ENCODE measurements at places on chromosomes 2 and 18.
A peak's percentile ranks its signal among the peaks of the same experiment; 100 is the strongest.

DNA sequence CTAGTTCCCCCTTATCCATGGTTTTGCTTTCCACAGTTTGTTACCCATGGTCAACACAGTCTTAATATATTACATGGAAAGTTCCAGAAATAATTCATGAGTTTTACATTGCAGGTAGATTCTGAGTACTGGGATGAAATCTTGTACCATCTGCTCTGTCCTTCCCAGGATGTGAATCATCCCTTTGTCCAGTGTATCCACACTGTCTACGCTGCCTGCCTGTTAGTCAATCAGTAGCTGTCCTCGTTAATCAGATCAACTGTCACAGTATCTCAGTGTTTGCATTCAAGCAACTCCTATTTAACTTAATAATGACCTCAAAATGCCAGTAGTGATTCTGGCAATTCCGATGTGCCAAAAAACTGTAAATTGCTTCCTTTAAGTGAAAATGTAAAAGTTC, 76.3 kb downstream of the DYNC1I2 start:
- peak; percentile 3 for DNase-seq

- DNase-seq: no peak
Observed at GRCh38 chr18:79812052-79812451, 14.3 kb downstream of the KCNG2 start.

DNA sequence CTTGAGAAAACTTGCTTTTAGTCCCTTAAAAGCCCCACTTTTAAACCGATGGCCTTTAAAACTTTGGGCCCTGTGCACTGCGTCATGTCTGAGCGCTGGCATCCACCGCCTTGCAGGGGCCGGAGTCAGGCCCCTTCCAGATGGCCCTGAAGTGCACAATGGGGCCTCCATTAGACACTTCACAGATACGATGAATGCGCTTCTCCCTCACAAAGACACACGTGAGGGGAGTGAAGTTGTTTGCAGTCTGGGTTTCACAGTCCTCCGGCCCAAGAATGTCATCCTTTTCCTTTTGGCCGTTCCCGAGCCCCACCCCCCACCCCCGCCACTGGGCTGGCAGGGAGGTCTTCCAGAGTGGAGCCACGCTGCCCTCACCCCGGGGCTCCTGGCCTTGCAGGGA, 415.1 kb upstream of the SALL3 start:
- DNase-seq: no peak

DNA sequence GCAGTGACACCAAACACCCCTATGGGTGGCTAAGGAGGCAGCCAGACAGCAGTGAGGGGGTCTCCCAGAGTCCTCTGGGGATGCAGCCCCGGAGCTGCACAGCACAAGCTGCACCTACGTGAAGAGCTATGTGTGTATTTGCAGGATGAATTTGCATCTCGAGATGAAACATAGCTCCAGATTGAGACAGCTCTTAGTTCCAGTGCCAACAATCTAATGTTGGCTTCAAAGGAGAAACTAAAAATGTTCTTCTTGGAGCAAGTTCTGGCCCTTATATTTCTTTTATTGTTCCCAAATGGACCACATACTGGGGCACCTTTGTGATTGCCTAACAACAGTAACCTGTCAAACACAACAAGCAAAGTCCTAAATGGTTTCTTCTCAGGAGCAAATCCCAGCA, 233.9 kb downstream of the SLC4A3 start:
- DNase-seq: no peak

GRCh38 chr2:99921903-99922302, 220.5 kb downstream of the AFF3 start:
- no peak for DNase-seq

GRCh38 chr2:152506843-152507242, 171.9 kb downstream of the FMNL2 start:
- no peak for DNase-seq

- DNase-seq: peak; percentile 72
Observed at GRCh38 chr2:51812138-51812866, 780.4 kb upstream of the NRXN1 start.

- DNase-seq: no peak
Observed at GRCh38 chr2:196409376-196409775, 230.1 kb upstream of the CCDC150 start.

DNA sequence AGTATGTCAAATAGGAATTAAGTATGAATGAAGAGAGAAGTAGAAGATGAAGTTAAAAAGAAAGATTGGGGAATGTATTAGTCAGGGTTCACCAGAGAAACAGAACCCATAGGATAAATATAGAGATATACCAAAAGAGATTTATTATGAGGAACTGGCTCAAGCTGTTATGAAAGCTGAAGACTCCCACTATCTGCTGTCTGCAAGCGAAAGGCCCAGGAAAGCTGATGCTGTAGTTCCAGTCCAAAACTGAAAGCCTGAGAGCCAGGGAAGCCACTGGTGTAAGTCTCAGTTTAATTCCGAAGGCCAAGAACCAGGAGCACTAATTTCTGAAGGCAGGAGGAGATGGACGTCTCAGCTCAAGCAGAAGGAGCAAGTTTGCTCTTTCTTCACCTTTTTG, 200.9 kb upstream of the FN1 start:
- no peak for DNase-seq

- no peak for DNase-seq
Observed at GRCh38 chr2:35819033-35819432, 536.5 kb upstream of the CRIM1 start.

- DNase-seq: no peak
Observed at GRCh38 chr2:129347486-129348217, 631.8 kb upstream of the RAB6C start.

DNA sequence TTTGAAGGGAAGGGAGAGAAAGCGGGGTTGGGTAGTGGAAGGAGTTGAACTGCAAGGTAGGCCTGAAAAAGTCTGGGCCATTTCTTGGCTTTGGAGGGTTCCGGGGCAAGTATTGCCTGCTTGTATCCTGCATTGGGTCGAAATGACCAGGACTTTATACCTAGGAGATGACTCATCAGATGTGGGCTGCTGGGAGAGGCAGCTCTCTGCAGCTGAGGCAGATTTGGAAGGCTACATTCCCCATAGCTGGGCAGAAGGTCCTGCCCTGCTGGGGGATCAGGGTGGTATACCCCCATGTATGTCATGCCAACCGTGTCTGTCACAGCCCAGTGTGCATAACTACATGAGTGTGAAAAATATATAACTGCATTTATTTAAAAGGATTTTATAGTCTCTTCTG, 171.8 kb upstream of the SPRED2 start:
- no peak for DNase-seq

DNA sequence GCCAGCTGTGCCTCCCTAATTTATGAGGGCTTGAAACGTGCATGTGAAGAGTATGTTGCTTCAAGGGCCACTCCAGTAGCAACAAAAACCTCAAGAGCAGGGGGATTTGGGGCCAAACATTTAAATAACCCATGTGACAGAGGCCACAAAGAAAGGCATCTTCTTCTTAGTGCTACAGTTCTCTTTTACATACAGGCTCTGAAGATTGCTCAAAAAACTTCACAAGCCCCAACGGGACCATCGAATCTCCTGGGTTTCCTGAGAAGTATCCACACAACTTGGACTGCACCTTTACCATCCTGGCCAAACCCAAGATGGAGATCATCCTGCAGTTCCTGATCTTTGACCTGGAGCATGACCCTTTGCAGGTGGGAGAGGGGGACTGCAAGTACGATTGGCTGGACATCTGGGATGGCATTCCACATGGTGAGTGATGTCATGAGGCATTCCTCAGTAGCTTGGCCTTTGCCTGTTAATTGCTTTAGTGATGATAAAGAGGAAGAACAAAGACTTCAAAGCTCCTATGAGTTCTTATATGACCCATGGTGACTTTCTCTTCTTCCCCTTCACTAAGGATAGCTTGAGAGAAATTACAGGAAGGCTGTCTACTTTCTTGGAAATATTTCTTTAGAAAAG, 40.1 kb downstream of the NRP2 start:
- no peak for DNase-seq

DNA sequence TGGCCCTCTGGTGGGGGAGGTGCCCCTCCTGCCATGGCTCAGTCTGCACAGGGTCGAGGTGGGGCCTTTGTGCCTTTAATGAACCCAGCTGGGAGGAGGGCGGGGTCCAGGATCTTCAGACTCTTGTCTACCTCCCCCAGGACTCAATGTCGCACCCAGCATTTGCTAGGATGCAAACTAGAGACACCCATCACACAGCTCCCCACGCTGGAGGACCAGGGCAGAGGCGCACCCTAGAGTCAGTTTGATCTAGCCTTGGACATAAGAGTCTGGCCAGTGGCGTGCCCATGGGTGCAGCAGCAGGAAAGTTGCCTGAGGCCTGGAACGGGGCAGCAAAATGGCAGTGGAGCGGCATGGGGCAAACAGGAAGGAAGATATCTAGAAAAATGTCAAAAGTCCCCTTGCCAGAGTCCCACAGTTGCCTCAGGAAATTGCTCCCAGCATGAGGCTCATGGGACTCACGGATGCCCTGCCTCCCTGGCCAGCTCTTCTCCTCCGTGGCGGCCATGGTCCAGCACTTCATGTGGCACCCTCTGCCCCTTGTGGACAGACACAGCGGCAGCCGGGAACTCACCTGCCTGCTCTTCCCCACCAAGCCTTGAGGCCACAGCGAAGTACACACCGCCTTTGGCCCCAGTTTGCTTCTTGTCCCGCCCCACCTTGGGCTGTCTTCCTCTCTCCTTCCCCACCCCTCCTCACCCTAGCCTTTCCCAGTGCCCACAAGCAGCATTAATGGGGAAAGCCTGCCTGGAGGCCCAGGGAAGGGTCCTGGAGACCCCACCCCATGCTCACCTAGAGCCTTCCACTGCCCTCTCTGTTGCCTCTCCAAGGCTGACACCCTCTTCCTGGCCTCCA, 17.7 kb downstream of the SH2D6 start:
- no peak for DNase-seq

DNA sequence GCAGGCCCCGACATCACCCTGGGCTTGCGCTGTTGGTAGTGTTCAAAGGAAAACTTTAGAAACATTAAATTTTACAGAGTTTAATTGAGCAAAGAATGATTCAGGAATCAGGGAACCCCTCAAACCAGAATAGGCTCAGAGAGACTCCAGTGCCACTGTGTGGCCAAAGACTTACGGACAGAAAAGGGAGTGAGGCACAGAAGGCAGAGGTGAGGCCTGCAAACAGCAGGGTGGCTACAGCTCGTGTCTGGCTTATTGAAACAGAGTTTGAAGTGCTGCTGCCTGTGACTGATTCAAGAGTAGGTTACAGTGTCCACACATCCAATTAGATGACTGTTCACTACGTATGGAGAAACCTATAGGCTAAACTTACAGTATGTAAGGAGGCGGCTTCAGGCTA, 2.4 kb upstream of the CTDP1 start:
- DNase-seq: no peak

GRCh38 chr2:70391988-70392387, 90.1 kb upstream of the FAM136A start:
- no peak for DNase-seq

DNA sequence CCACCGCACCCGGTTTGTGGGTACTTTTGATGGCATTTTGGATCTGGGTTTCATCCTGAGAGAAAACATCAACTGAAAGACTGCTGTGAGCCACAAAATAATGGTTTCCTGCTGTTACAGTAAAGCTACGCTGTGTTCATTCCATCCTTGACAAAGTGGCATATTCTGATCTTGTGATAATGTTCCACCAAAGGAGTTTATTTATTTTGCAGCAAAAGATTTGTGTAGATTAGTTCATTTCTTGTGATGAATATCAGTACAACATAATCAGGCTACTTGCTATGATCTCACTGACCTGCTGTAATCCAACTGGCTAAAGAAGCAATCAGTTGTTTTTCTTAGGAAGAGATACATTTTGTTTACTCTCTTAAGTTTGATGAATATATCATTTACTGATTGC, 45.0 kb downstream of the EEF1B2 start:
- DNase-seq: no peak

- peak; percentile 87 for DNase-seq
Observed at GRCh38 chr18:35076135-35076924, 35.1 kb downstream of the MAPRE2 start.

DNA sequence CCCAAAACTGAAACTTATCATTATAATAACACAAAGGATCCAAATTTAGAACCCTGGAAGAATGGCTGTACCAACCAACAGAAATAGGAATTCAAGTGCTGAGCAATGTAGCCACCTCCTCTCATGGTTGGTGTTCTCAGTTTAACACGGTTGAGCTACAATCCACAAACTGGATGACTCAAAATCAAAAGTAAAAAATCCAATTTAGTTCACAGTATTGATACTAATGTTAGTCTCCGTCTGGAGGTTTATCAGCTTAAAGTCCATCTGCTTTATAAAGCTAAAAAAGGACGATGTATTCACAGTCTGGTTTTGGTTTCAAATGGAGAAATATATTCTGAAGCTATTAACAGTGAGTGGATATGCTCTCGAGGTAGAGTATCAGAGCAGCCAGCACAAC, 40.5 kb downstream of the CNTNAP5 start:
- no peak for DNase-seq

DNA sequence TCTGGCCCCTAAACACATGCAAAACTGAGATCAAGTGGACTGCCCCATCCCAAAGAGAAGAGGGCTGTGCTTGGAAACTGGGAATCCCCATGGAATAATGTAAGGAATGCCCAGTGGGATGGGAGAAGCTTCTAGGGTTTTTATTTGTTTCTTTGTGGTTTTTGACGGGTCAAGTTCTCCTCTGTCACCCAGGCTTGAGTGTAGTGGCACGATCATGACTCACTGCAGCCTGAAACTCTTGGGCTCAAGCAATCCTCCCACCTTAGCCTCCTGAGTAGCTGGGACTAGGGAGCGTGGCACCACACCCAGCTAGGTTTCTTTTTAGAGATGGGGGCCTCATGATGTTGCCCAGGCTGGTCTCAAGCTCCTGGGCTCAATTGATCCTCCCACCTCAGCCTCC, 101.7 kb upstream of the ZSWIM2 start:
- DNase-seq: no peak

- no peak for DNase-seq
Observed at GRCh38 chr2:178320011-178320585, 125.8 kb downstream of the OSBPL6 start.

- DNase-seq: no peak
Observed at GRCh38 chr2:148876202-148876594, 1.2 kb downstream of the KIF5C start.

DNA sequence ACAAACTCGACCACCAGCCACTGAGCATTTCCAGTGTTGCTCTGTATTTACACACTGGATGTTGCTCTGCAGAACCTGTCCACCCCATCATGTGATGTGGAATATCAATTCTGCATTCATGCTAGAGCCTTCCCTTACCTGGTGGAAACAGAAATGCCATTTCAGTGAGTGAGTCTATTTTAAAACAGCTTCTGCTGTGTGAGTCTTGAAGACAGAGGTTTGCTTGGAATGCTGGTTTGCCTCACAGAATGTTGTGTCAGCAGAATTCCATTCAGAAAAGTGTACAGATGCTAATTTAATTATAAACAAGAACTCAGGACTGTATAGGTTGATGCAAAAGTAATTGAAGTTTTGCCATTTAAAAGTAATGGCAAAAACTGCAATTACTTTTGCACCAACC, 118.3 kb downstream of the MAP3K20 start:
- DNase-seq: peak; percentile 69
